ENCODE measurements at places on chromosomes 1 and 21. TPM values are rescaled to one million over a fixed set of nuclear protein-coding genes. Genes with fewer than 3 reads are reported as not detected.

S100A12 gene
- total RNA-seq, result 34.4 TPM

NOC2L gene
- total RNA-seq, result 42.8 TPM

PTGFR gene
- 16.1 TPM for total RNA-seq

UBE2U gene
- not detected for total RNA-seq
